Activated CD4-positive, alpha-beta T cell treated with anti-CD3 and anti-CD28 coated beads, Interleukin-2, Interleukin-4, amounts not matched to agents 100 ng/mL and 50 ng/mL, durations not matched to agents 16 hours and 8 hours (primary cell): ENCODE measurements at places on chromosomes 16 and 17.

GRCh38 chr17:15386083-15386482, 44.7 kb upstream of the TEKT3 start:
- DNase-seq = no peak

DNA sequence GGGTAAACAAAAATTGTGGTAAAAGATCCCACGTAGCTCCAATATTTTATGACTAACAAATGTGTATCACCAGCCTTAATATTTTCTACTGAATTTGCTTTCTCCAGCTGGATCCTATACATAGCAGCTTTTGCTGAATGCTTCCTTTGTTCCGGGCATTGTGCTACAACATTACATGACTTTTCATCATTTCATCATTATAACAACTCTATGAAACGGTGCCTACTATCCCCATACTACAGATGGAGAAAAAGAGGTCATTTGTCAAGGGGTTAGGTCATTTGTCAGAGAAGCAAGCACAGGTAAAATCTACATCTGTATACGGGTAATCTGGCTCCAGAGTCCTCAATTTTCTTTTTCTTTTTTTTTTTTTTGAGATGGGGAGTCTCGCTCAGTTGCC, 74.3 kb downstream of the KANSL1 start:
- DNase-seq = no peak

GRCh38 chr17:10421900-10422542, at the start of gene MYH8:
Gene MYH8 (minus strand): TSS chr17:10421950. CDS start chr17:10420227, 1,723 bp downstream.
- DNase-seq = no peak

GRCh38 chr16:80503107-80503506, 37.7 kb upstream of the DYNLRB2 start:
- DNase-seq = no peak

- DNase-seq = no peak
These were observed 39.4 kb downstream of the HEATR6 start for GRCh38 chr17:60039114-60039846.

DNA sequence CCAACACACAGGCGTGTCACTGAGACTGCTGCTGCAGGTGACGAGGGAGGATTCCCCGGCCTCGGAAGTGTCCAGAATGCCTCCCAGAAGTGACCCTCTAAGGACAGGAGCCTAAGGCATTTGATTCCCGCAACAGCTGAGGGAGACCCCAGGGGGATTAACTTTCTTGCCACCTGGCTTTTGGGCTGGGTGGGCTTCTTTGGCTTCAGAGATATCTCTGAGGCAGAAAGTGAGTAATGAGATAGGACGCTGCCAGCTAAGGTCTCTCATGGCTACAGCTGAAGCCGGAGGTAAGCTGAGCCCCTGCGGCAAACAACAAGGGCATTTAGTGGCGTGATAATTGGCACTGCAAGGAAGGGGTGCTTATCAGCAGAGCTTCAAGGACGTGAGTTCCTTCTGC, 17.0 kb downstream of the DRC3 start:
- no peak for DNase-seq

DNA sequence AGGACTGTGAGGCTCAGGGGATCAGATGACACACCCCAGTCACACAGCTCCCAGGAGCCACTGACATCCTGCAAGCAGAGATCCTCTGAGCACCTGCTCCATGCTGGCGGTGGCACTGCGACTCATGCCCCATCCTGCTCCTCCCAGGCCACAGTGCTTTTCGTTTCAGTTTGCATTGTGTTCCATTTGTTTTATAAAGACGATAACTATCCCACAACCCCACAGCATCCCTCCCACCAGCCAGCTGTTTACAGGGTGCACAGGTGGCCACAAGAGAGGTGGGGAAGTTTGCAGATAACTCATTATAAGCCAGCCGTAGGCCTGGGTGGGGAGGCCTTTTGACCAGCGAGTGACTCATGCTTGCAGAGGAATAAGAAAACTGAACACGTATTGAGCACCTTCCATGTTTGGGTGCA, 28.2 kb downstream of the BCO1 start:
- peak; percentile 1 for DNase-seq

DNA sequence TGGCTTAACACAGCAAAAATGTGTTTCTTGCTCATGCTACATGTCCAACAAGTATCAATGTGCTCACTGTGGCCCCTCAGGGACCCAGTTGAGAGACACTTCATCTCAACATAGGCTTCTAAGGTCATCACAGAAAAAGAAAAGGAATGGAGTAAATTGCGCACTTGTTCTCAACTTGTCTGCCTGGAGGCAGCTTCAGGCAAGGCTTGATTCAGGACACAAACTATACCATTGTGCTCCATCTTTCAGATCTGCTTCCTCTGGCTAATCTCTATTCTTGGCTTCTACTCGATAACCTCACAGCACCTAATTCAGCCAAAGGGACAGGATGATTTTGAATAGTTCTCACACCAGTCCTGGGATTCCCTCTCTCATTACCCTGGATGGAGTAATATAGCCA, 35.6 kb downstream of the HS3ST2 start:
- DNase-seq = no peak

GRCh38 chr17:32298298-32298697, 32.7 kb downstream of the RHBDL3 start:
- no peak for DNase-seq

DNA sequence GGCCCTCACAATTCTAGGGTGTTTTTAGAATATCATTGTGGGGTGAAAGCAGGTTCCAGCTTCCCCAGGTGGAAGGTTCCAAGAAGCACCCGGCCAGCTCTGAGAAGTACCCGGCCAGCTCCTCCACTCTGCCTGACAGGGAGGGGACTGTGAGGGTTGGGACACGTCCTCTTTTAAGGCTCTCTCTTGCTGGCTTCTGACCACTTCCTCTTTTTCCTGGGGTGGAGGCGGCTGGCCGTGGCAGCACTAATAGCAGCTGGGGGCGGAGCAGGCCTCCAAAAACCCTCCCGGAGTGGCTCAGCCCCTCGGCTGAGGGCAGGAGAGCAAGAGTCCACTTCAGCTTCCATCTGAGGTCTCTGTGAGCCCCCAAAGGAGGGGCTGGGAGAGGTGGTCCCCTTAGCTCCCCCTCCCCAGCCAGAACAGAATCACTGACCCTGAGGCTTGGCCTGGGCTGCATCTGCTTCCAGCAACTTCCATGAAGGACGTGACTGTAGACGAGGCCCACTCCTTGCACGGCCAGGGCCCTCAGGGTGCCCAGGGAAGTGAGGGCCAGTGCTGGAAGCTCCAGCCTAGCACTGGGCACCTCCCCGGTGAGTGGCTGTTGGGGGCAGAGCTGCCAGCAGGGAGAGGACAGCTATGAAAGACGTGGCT, 26.7 kb upstream of the PLCG2 start:
- DNase-seq = no peak

GRCh38 chr16:2365397-2366294, 25.1 kb upstream of the ABCA3 start:
- DNase-seq = no peak

DNA sequence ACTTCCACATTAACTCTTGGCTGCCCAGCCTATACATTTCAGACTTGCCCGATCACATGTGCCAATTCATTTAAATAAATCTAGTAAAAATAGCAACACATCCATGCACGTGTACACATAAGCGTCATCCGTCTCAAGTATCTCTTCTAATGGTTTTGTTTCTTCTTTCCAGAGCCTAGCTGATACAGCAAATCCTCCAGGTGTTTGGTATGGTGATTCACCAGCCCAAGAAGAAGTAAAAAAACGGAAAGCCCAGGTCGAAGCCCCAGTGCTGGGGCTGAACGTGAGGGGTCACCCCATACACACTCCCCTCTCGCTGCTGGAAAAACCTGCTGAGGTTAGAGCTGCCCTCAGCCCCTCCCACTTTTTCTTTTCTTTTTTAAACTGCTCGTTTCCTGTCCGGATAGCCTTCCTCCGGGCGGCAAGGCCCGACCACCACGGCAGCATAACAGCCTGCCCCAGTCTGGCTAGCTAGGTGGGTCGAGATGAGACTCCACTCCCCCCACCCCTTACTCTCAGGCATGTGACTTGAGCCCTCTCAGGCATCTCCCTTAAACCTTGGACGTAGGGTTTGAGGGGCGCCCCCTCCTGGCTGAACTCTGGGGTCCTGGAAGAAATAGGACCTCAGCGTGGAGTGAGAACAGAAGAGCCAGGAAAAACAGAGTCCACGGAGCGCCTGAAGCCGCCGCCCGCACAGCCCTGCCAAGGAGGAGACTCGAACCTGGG, 13.9 kb upstream of the OR1F1 start:
- peak; percentile 61 for DNase-seq
